ENCODE measurements at places on chromosomes 6 and 20.

- DNase-seq, result no peak
Measured at GRCh38 chr20:62815066-62815991, 1.5 kb upstream of the COL9A3 start.

DNA sequence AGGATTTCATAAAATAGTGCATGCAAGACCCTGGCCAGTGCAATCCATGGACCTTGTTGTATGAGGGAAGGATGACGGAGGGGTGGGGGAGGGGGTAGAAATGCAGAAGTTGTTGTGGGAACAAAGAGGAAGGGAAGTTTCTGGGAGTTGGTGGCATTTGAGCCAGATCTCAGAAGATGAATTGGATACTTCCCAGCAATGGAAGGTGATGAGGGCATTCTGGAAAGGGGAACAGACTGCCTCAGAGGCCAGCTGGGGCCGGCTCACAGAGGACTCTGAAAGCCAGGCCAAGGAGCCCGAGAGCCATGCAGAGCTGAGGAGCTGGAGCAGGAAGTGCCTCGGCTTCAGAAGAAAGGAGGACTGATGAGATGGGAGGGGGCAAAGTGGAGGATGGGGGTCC, 2.7 kb downstream of the TMEM74B start:
- DNase-seq, result no peak

DNA sequence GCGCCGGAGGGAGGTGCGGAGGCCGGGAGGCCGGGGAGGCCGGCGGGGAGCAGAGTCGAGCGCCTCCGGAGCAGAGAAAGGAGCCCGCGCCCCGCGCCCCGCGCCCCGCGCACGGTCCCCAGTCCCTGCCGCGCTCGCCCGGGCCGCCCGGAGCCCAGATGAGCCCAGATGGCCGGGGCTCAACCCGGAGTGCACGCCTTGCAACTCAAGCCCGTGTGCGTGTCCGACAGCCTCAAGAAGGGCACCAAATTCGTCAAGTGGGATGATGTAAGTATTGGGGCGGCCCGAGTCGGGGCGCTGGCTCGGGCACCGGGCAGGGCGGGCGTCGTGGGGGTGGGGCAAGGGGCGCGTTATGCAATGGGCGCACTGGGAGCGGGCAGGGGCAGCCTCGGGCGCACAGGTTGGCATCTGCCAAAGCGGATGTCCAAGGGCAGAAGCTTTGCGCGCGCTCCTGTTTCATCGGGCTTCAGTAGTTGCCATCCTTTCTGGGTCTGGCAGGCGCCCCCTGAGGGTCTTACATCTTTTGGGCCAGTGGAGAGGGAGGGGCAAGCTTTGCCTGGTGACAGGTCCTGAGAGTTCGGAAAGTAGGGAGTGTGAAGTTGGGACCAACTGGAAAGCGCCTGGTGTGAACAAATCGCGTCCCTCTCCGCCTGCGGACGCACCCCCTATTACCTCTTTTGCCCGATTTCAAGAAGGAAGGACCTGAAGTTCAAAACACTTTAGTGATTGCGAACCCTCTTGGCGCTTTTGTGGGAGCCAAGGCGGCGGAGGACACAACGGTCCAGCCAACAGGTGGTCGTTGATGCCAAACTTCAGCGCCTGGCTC, 631 bp downstream of the PLCB1 start:
- DNase-seq, result no peak

GRCh38 chr6:53439556-53439955, 90.8 kb upstream of the ELOVL5 start:
- DNase-seq, result no peak

DNA sequence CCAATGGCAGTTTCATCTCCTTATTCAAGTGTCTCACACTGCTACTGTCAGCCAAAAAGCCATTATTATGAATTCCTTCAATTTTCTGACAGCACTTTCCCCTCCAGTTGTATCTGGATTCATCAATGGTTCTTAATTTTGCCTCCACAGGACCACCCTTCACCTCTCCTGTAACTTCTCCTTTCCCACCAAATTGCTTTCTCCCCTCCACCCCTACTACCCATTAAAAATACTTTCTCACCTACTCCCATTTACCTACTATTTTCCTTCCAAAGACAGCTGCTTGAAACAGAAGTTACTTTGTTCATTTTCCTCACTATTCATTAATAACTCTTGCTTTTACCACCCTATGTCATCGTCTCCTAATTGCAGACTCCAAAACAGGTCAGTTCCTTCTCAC, 29.8 kb downstream of the DEK start:
- no peak for DNase-seq

- no peak for DNase-seq
Measured at GRCh38 chr6:122569230-122569771, 40.9 kb upstream of the PKIB start.

GRCh38 chr6:170100046-170100445, 190.8 kb downstream of the DLL1 start:
- no peak for DNase-seq
